ENCODE measurements at places on chromosomes 7 and 10.
A peak's percentile ranks its signal among the peaks of the same experiment; 100 is the strongest.

DNA sequence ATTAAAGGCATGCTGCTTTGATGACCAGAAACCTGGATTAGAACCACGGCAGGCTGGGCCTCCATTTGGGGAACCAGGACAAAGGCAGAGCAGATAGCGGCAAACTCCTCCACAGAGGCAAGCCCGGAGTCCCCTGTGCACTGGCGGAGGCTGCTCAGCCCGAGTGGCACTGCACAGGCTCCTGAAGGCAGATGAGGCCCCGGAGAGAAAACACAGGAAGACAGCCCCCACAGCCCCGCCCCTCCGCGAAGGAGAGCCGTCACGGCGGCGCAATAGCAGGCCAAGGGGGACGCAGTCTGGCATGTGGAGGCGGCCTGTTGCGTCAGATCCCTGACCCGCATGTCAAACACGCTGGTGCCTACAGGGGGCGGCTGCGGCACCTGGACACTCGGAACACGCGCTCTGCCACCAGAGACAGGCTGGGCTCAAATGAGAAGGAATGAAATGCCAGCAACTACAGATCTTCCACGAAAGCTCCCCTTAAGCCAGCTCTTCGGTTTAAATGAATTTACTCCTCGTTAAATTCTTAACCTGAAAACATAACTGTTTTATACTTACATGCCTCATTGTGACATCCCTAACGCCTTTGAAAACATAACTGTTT is 128.5 kb downstream of the MAD1L1 start:
- peak; percentile 91 for DNase-seq

DNA sequence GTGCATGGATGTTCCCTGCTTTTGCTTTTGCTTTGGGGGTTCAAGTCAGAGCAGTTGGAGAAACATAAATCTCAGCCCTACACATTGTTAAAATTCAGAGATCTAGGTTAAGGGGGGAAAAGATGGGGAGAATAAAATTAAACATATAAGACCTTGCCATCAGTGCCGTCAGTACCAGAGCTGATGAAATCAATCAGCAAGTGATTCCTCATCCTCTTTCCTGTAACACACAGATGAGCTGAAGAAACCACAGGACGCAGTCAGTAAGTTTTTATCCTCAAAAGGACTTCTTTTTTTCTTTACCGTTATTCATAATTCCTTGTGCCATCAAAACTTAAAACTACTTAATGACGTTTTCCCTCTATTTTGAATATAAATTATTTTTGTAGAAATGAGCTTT is 5.9 kb downstream of the HECW1 start:
- no peak for DNase-seq

DNA sequence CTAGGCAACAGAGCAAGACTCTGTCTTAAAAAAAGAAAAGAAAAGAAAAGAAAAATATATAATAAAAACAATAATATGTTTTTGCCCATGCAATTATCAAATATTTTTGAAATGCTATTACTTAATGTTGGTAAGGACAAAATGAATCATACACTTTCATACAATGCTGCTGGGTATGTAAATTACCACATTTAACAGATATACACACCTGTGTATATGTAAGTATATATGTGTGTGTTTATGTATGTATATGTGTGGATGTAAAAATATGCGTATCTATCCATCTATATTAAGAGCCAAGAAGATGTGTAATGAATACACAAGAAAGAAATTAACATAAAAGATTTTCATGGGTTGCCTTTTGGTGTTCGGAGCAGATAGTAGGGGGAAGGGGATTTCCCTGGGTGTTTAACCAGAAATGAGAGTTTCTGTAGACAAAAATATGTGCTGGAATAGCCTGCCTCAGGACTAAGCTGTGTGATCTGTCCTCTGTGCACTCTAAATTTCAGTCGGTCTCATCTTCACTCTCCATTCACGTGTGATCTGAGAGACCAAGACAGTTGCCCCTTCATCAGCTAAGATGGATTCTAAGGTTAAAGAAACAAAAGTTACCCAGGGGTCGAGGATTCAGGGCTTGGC is 61.2 kb downstream of the PRKCQ start:
- no peak for DNase-seq

DNA sequence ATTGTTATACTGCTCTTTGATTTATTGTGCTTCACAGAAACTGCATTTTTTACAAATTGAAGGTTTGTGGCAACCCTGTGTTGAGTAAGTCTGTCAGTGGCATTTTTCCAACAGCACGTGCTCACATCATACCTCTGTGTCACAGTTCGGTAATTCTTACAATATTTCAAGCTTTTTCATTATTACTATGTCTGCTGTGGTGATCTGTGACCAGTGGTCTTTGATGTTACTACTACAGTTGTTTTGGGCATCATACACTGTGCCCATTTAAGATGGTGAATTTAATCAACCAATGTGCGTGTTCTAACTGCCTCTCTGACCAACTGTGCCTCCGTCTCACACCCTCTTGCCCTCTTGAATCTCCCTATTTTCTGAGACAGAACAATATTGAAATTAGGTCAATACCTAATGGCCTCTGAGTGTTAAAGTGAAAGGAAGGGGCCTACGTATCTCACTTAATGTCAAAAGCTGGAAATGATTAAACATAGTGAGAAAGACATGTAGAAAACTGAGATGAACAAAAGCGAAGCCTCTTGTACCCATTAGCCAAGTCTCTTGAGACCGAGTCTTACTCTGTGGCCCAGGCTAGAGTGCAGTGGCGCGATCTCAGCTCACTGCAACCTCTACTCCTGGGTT is 20.2 kb upstream of the ASL start:
- DNase-seq, result no peak

- peak; percentile 63 for DNase-seq
Measured at GRCh38 chr7:4667776-4668509, 14.2 kb upstream of the FOXK1 start.

DNA sequence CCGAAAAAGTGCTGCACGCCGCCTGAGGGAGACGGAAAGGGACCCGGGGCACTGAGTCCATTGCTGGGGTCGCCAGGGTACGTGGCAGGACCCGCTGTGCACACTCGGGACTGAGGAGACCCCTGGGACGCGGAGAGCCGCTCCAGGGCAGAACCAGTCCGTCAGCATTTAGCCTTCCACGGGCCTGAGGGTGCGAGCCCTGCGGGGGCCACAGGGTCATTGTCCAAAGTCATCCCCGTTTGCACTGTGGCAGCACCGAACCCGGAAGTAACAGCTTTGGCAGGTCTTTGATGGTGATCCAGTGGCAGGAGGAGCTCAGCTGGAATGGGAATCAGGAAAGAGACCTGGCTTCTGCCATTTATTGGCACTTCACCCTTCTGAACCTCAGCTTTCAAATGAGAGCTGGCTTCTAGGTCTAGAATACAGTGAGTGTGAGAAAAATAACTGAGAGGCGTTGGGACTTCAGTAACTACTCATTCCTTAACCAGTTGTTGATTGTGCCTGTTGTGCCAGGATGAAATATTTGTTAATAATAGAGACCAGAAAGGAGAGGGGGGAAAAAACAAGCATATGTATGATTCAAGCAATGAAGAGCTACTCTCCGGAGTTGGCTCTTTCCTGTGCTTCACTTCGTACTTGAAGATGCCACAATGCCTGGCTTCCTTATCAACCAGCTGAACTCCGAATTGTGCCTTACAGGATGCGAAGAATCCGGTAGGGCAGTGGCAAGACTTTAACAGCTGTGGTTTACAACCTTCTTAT is 811 bp upstream of the ARHGAP12 start:
- DNase-seq, result peak; percentile 63

GRCh38 chr7:14457568-14458453 is 444.7 kb downstream of the DGKB start:
- DNase-seq, result peak; percentile 90

GRCh38 chr10:90640756-90641155 is 217.1 kb downstream of the HTR7 start:
- peak; percentile 71 for DNase-seq

DNA sequence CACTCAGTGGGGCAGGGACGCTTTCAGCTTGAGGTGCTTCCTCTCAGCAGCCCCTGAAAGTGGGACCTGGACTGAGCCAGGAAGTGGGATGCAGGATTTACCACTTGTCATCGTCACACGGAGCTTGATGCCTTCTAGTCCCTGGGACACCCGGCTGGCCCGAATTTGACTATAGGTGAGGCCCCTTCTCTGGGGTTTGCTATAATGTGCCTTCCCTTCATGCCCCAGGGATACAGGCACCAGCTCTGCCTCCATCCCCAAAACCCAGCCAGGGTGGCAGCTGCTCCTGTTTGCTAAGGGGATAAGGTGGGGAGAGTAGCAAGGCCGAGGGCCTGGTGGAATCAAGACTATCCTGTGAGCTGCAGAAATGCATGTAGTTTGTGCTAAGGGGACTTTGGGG is 235.0 kb downstream of the GLRX3 start:
- no peak for DNase-seq

DNA sequence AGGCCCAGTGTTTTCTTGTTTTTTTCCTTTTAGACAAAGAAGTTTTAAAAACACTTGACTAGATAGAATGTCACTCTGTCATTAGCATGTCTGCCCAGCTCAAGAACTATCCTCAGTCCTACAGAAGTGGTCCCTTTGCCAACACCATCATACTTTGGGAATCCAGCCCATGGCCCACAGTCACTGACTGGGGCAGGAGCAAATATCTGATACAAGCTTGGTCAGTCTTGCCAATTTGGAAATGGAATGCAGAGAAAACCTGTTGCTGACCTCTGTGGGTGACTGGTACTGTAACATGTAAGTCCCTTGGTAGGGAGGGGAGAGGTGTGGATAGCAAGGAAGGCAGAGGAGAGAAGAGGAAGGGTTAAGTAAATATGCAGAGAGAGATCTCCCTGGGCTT is 47.8 kb downstream of the IPMK start:
- no peak for DNase-seq

- no peak for DNase-seq
Measured at GRCh38 chr7:77281780-77282478, 82.3 kb upstream of the FGL2 start.

DNA sequence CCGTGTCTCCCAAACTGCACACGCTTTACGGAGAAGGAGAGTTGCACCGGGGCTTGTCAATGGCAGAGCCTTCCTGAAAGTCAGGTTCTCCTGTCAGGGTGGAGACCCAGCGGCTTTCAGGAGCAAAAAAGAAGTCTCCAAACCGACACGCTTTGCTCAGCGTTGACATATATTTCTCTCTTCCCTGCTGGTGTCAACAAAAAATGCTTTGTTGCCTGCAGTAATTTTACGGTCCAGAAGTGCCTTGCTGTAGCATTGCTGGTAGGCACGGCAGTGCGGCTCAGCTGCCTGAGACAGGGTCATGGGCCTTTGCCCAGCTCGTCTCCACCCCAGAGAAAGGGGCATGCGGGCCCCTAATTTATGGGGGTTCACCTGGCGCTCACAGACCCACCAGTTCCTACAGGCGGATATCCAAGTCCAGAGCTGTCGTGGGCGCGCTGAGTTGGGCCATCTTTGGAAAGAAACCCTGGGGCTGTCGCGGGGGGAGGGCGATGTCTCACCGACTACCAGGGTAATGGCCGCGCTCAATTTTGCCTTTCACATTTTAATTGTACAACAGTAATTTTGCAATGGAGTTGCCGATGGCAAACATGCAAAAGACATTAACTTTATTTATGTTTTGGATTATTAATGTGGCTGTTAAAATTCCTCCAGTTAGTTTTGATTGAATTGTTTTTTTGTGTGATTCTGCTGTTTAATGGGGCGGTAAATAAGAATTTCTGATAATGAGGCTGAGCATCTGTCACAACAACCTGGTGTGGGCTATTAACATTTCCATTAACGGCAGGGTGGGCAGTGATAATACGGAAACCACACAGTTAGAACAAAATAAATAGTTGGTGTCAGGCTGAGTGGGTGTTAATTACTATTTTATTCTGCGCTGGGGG is 478.2 kb upstream of the FOXK1 start:
- DNase-seq, result no peak

DNA sequence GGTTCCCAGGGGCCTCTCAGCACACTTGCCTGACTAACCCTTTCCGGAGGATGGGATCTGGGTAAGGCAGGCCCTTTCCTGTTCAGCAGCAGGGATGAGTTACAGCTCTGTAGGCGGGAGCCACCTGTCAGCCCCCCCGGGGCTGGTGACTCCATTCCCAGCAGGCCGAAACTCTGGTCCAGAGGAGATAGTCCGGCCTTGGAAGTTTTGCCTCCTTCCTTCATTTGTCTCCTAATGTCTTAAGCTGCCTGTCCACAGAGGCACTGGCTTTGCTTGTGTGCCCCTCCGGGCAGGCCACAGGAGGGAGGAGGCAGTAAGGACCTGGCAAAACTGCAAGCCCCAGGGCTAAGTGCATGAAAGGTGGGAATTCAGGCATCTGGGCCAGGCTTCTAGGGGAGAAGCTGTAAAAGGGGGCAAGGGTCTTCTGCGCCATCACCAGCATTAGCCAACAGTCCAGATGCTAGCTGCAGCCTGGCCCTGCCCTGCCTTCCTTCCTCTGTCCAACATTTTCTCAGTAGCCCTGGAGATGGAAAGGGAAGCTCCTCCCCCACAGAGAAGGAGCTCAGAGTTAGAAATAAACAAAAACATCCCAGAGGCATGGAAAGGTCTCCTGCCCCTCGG is 1.2 kb downstream of the ADIRF start:
- DNase-seq, result peak; percentile 73

DNA sequence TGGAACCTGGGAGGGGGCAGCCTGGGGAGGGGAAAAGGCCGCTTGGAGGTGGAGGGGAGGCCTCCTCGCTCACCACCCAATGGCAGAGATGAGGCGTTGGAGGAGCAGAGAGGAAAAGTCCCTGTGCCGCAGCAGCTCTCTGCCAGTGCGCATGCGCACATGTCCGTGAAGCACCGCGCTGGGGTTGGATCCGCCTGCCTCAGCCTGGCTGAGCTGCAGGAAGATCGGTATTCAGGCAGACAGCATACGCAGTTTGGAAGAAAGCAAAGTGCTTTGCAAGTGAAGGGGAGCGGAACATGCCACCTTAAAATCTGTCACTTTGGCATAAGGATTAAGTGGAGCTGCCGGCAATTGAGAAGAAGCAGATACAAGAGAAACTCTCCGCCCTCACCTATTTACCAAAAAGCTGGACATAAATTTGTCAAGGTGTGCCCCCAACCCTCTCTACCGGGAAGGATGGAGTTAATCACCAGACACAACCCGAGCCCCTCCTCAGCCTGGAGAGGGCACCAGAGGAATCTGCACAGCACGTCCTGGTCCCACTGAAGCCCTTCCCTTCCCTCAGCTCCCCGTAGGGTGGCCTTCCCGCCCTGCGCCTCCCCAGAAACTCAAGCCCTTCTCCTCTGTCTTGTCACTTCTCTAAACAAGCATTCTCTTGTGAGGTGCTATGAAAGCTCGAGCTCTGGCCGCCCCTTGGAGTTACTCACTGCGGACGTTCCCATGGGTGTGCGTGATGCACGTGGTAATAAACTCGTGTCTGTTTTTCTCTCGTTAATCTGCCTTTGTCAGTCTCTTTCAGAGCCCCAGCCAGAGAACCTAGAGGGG is 32.2 kb upstream of the TMEM72 start:
- peak; percentile 95 for DNase-seq

DNA sequence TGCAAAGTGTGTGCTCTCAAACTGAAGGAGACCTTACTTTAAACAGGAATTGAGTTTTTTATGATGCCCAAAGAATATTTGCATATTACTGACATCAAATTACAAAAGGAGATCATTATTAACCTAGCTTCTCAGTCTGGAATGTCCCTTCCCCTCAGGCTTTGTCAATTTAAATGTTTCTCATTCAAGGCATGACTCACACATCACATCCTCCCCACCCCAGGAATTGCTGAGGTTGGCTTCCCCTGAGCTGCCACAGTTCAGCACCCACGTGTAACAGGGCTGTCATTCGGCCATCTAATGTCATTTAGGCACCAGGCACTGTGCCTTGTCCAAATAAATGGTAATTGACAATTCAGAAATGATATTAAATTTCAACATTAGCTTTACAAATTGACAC is 305.9 kb upstream of the MGMT start:
- no peak for DNase-seq
